ENCODE measurements at places on chromosomes 6 and 20.

DNA sequence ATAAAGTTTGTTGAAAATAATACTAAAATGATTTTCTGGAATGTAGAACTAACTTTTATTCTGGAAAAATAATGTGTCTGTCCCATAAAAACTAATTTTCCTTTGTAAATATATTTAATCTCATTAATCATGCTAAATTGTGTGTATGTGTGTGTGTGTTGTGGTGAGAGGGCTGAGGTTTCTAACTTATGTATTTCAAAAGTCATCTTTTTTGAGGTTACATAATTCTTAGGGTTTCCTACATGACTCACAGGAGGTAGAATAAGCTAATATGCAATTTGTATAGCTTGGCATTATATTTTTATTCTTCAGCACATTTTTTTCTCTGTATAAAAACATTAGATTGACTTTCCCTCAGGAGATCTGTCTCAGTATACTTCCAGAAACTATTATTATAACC, 64.1 kb upstream of the CLVS2 start:
- DNase-seq, result no peak

GRCh38 chr6:87393026-87393622, 14.6 kb upstream of the CFAP206 start:
- DNase-seq, result no peak

DNA sequence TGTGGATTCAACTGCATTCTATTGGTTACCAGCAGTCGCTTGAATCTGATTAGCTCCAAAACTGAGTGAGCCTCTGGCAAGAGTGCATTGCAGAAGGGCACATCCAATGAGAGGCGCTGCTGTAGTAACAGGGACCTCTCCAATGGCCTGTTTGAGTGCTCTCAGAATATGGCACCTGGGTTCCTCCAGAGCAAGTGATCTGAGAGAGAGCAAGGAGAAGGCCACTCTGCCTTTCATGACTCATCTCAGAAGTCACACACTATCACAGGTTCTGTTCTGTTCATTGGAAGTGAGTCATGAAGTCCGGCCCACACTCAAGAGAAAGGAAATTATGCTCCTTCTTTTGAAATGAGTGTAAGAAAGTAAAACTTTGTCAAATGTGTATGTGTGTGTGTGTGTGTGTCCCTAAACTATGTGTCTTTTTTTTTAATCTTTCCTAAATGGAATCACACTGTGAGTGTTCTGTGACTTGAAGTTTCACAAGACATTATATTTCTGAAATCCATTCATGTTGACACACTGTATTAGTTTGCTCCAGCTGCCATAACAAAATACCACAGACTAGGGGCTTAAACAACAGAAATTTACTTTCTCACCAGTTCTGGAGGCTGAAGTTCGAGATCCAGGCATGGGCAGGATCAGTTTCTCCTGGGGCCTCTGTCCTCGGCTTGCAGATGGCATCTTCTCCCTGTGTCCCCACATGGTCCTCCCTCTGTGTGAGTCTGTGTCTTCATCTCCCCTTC, 138.3 kb upstream of the CDYL start:
- no peak for DNase-seq

- DNase-seq, result no peak
Observed at GRCh38 chr6:117206522-117206921, 58.8 kb upstream of the VGLL2 start.

DNA sequence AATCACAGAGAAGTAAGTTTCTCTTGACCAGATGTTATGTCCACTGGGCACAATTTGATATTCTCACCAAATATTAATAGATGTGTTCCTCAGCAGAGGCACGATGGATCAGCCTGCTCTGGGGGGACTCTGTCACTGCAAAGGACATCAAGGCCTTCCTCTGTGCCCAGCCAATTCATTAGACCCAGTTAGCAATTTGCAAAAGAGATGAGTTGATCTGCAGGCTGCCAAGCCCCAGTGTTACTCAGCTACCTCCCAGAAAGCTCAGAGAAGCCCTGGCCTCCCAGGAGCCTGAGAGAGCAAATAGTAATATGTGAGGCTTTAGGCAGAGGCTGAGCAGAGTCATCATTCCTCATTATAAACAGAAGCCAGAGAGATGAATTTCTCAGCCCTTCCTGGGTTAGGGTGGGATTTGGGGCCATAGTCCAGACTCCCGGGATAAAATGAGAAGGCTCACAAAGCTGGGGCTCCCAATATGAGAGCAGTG, 54.2 kb downstream of the ZNF831 start:
- DNase-seq, result no peak

GRCh38 chr6:113047148-113047547, 700.0 kb downstream of the RFPL4B start:
- DNase-seq, result no peak

DNA sequence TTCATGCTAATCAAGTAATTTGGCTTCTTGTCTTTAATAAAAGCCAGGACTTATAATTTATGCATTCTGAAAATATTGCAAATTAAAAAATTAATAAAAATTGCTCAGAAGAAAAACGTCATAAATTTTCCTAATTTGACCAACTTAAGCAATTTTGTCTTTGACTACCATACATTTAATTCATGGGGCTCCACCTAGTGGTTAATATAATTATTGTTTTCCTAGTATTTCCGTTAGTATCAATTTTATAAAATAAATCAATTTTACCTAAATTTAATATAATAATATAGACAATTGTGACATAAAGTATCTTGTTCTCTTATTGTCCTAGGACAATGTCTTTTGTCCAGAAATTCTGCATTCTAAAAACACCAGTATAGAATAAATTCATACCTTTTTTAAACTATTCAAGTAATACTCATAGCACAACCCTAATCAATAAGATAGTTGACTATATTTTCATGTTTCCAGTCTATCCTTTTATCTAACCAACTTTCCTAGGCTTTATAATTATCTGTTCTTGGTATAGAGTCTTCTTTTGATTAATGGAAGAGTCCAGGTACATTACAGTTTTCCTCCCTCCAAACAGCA, 319.9 kb downstream of the TRDN start:
- DNase-seq, result no peak

- DNase-seq, result no peak
Observed at GRCh38 chr6:44474190-44474631, 86.7 kb downstream of the CDC5L start.

DNA sequence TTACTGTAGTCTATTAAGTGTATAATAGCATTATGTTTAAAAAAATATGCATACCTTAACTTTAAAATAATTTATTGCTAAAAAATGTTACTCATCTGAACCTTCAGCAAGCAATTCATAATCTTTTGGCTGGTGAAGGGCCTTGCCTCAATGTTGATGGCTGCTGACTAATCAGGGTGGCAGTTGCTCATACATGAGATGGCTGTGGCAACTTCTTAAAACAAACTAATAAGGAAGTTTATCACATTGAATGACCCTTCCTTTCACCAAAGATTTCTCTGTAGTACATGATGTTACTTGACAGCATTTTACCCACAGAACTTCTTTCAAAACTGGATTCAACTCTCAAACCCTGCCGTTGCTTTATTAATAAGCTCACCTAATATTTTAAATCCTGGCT, 84.0 kb downstream of the TASP1 start:
- DNase-seq, result no peak

DNA sequence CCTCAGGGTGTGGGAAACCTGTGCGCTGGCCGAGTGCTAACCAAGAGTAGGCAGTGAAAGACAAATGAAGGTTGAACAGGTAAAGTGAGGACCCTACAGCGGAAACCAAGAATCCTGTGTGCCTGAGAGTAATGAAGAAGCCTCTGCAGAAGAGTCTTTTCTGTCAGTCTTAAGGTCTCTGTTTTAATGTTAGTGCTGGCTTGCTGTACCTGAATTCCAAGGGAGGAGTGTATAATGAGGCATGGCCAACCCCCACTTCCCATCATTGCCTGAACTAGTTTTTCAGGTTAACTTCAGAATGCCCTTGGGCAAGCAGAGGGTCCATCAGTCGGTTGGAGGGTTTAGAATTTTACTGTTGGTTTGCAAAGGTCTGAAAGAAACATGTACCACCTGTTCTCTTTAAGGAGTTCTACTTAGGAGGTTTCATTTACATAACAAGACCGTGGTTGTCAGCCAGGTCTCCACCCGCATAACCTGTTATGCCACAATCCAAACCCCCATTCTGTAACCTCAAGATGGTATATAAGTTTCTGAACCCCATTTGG, 589 bp upstream of the PDCD2 start:
- no peak for DNase-seq

- DNase-seq, result no peak
Observed at GRCh38 chr6:149969635-149970034, 5.9 kb downstream of the ULBP1 start.

DNA sequence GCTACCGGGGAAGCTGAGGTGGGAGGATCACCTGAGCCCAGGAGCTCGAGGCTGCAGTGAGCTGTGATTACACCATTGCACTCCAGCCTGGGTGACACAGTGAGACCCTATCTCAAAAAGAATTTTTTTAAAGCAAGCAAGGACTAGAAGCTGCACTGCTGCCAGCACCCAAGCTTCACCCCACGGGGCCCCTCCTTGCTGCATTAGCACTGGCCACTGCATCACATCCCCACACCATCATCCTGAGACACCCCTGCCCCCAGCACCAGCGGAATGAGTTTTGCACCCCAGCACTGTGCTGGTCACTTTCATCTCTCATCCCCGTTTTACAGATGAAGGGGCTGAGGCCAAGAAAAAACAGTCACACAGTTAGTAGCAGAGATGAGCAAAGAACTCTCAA, 30.9 kb downstream of the TBC1D7 start:
- no peak for DNase-seq

GRCh38 chr6:1402868-1403267, 13.5 kb downstream of the FOXF2 start:
- no peak for DNase-seq

DNA sequence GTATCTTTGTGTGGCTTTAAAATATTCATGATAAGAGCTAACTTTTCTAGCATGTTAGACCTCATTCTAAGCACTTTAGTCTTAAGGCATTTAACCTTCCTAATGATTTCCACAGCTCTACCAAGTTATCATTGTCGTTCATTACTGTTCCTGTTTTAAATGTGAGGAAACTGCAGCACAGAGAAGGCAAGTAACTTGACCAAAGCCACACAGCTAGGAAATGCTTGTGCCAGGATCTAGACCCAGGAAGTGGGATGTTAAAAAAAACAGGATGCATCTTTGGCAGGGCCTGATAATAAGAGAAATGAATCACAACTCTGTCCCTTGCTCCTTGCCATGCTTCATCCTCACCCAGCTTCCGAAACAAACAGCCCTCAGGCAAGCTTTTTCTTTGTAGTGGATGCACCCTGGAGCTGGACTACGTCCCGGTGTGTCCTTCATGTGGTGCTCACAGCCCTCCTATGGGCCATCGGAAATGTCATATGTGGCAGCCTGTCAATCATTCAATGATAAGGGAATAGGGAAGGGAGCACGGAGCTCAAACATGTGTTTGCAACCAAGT, 196.9 kb upstream of the RREB1 start:
- no peak for DNase-seq

DNA sequence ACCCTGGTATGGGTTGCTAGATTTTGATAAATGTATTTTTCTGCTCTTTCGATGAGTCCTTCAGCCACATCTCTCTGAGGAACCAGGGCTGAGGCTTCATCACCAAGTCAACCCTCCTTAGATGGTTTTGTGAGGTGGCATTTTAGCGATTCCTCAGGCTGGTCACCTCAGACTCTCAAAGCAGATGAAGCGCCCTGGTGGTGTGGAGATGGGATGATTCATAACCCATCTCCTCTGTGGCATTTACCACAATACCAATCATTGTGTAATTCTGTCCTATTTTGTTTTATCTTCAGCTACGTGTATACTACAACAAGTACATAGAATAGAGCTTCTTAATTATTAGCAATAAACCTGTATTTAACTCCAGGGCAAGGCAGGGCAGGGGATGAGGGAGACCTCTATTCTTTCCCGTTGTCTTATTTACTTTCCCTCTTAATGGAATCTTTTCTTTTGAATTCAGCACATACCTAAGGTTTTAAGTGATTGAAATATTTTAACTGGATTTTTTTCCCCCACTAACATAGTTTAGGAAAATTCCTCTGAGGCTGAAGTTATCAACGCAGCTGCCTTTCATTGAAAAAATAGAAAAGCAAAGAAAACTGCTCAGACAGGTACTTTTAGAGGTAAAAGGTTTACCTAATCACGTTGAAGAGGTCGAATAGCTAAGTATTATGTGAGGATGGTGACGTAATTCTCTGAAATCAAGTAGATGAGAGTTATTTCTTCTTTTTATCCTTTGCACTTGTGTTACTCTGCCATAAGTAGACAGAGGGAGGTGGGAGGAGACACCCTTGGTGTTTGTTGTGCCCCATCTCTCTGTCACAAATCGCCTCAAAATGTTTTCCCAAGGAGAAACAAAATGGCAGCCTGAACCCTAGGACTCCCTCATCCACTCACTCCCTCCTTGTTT, 57.4 kb upstream of the EDN3 start:
- no peak for DNase-seq

- no peak for DNase-seq
Observed at GRCh38 chr6:11094941-11095340, 1.3 kb downstream of the SMIM13 start.

- DNase-seq, result no peak
Observed at GRCh38 chr6:136012198-136012887, 160.8 kb downstream of the PDE7B start.

- no peak for DNase-seq
Observed at GRCh38 chr6:150220634-150221551, 78.0 kb downstream of the PPP1R14C start.

Data from stimulated activated CD4-positive, alpha-beta T cell treated with anti-CD3 and anti-CD28 coated beads, TNF-alpha, amount 100 ng/mL, for 1 hour (primary cell).